ENCODE measurements at places on chromosomes 6 and 20. TPM values are rescaled to one million over a fixed set of nuclear protein-coding genes. Genes with fewer than 3 reads are reported as not detected.

- no peak for DNase-seq
These were observed 47.0 kb downstream of the DTNBP1 start for GRCh38 chr6:15615802-15616201.

GRCh38 chr6:37209461-37210205 is 39.7 kb downstream of the PIM1 start:
- no peak for DNase-seq

GRCh38 chr20:46021361-46022359 is 7.4 kb upstream of the SLC12A5 start:
- DNase-seq = no peak

DNA sequence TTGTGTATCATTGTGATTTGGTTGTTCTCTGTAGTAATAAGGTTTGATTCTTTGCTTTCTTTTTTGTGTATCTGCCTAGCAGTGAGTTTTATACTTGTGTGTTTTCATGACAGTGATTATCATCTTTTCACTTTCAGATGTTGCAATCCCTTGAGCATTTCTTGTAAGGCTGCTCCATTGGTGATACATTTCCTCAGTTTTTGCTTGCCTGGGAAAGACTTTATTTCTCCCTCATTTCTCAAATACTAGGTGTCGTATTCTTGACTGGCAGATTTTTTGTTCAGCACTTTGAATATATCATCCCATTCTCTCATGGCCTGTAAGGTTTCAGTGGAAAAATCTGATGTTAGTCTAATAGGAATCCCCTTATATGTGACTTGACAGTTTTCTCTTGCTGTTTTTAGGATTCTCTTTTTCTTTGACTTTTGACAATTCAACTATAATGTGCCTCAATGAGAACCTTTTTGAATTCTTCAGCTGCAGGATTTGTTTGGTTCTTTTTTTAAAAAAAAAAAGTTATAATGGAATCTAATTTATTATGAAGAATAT is 31.1 kb upstream of the NUP153 start:
- no peak for DNase-seq

The TPBG gene
- 27.6 TPM for polyA plus RNA-seq

The APOM gene
- polyA plus RNA-seq = 66.7 TPM

The RUNX2 gene
- 3.2 TPM for polyA plus RNA-seq

The SLC2A10 gene
- 32.2 TPM for polyA plus RNA-seq
